Right lobe of liver (tissue), 6 donors: ENCODE measurements at places on chromosomes 11 and 22. TPM values are rescaled to one million over a fixed set of nuclear protein-coding genes. Genes with fewer than 3 reads are reported as not detected.

GRCh38 chr11:75652936-75653335 is 15.9 kb downstream of the MAP6 start:
- no peak for DNase-seq
- H3K27me3 ChIP-seq, result no peaks in the 10 kb centered on the region
- H3K36me3 ChIP-seq, result no peaks in the 10 kb centered on the region
- no peaks in the 10 kb centered on the region for H3K4me1 ChIP-seq
- H3K4me3 ChIP-seq, result no peak overlapping the region
- H3K27ac ChIP-seq, result no peak overlapping the region

DNA sequence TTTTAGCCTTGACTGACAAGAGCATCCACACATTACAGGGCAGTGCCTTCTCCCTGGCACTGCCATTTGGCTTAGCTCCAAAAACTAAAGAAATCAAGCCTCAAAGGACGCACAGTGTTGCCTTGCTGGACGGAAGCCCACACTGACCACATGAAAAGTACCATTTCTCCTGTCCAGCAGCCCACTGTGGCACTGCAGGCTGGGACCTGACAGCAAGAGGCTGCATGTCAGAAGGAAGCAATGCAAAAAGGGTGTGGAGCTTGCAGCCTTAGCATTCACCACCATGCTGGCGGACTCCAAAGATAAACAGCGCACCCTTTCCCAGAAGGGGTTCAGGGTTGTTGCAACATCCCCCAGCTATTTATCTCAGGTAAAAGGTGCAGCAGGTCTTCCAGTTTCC is 109.3 kb upstream of the BMAL1 start:
- no peaks in the 10 kb centered on the region for H3K27me3 ChIP-seq
- no peaks in the 10 kb centered on the region for H3K36me3 ChIP-seq
- no peak for DNase-seq
- no peak overlapping the region for H3K27ac ChIP-seq

The CPSF7 gene
- total RNA-seq, result 52.0 TPM

The GRIK4 gene
- 0.07 TPM for total RNA-seq

GRCh38 chr11:17476317-17477083 is at the start of gene ABCC8:
Gene ABCC8, minus strand, starts transcription at chr11:17476845. Its CDS starts 69 bp downstream, at chr11:17476776.
- DNase-seq, result no peak
- no peak within 1 kb of the TSS for H3K4me3 ChIP-seq
- H3K4me1 ChIP-seq, result no peaks in the 10 kb centered on the region
- no peaks in the 10 kb centered on the region for H3K36me3 ChIP-seq
- no peak within 1 kb of the TSS for H3K27ac ChIP-seq
- H3K27me3 ChIP-seq, result no peaks in the 10 kb centered on the region

The GALNT18 gene
- 11.4 TPM for total RNA-seq

DNA sequence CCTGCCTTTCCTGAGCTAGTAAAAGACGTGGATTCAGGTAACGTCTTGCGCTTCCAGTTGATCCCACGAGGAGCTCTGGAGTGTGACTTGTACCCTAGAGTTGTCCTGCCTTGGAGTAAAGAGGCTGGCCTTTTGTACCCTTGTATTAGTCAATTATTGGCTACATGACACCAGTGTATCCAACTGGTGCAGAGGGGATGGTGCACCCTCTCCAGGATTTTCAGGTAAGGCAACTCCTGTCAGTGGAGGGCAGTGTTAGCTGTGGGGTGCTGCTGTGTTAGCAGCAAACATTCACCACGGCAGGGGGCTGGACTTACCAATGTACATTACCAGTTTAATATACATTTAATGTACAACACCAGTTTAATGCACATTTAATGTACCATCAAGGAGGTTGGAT is 233.5 kb downstream of the MIAT start:
- no peaks in the 10 kb centered on the region for H3K36me3 ChIP-seq
- H3K4me1 ChIP-seq, result no peaks in the 10 kb centered on the region
- H3K27me3 ChIP-seq, result no peaks in the 10 kb centered on the region
- H3K4me3 ChIP-seq, result no peak overlapping the region
- no peak overlapping the region for H3K27ac ChIP-seq

GRCh38 chr11:102685338-102685737 is 20.2 kb downstream of the MMP27 start:
- H3K27me3 ChIP-seq, result no peaks in the 10 kb centered on the region
- H3K4me3 ChIP-seq, result no peak overlapping the region
- DNase-seq, result no peak
- no peaks in the 10 kb centered on the region for H3K4me1 ChIP-seq

DNA sequence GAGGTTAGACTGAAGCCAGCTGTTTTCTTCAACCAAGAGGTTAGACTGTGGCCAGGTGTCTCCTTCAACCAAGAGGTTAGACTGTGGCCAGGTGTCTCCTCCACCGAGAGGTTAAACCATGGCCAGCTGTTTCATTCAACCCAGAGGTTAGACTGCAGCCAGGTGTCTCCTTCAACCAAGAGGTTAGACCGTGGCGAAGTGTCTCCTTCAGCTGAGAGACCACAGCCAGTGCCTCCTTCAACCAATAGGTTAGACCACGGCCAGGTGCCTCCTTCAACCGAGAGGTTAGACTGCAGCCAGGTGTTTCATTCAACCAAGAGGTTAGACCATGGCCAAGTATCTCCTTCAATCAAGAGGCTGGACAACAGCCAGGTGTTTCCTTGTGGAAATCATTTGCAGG is 498.1 kb downstream of the TBC1D22A start:
- H3K27me3 ChIP-seq, result no peaks in the 10 kb centered on the region
- H3K36me3 ChIP-seq, result no peaks in the 10 kb centered on the region
- no peak overlapping the region for H3K4me3 ChIP-seq
- H3K4me1 ChIP-seq, result no peaks in the 10 kb centered on the region

DNA sequence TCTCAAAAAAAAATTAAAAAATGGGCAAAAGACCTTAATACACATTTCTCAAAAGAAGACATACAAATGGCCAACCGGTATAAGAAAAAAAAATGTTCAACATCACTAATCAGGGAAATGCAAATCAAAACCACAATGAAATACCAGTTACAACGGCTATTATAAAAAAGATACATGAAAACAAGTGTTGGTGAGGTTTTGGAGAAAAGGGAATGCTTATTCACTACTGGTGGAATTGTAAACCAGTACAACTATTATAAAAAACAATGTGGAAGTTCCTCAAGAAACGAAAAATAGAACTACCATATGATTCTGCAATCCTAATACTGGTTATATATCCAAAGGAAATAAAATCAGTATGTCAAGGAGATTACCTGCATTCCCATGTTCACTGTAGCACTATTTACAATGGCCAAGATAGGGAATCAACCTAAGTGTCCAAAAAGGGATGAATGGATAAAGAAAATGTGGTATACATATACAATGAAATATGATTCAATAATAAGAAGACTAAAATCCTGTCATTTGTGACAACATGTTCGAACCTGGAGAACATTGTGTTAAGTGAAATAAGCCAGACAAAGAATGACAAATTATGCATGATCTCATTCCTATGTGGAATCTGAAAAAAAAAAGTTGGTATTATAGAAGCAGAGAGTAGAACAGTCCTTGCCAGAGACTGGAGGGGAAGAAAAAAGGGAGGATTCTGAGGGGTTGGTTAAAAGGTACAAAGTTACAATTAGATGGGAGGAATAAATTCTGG is 256.9 kb upstream of the PITPNB start:
- no peaks in the 10 kb centered on the region for H3K27me3 ChIP-seq
- H3K36me3 ChIP-seq, result no peaks in the 10 kb centered on the region
- no peaks in the 10 kb centered on the region for H3K4me1 ChIP-seq
- H3K4me3 ChIP-seq, result no peak overlapping the region

DNA sequence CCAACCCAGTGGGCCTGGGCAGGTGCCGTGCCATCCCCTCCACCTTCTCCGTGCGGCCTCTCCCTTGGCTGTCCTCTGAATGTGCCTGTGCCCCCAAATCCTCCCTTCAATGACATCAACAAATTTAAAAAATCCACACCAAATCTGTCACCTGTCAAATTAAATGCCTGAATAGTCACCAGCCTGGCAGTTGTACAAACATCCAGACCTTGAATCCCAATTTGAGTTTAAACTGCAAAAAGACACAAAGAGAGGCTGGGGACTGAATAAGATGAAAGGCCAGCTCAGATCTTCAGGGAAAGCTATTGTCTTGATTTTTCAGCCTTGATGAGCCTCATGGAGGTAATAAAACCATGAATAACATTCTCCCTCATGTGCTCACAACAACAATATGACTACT is 194.7 kb downstream of the KIRREL3 start:
- DNase-seq, result no peak
- H3K4me1 ChIP-seq, result no peaks in the 10 kb centered on the region
- H3K4me3 ChIP-seq, result no peak overlapping the region
- H3K27ac ChIP-seq, result no peak overlapping the region

The PRG3 gene
- total RNA-seq, result not detected

GRCh38 chr11:127993788-127994187 is 593.6 kb downstream of the ETS1 start:
- H3K27ac ChIP-seq, result no peak overlapping the region
- H3K36me3 ChIP-seq, result no peaks in the 10 kb centered on the region

- DNase-seq, result peak; percentile 59
- H3K27ac ChIP-seq, result peak overlapping the region; percentile 60
- no peak overlapping the region for H3K4me3 ChIP-seq
Observed at GRCh38 chr11:34309965-34310364, 47.8 kb downstream of the ABTB2 start.

The CNTF gene
- total RNA-seq, result 0.74 TPM

The PRR33 gene
- total RNA-seq, result not detected

GRCh38 chr22:44184006-44184405 is 3.3 kb downstream of the PARVG start:
- DNase-seq, result no peak
- no peak overlapping the region for H3K27ac ChIP-seq
- H3K4me1 ChIP-seq, result no peaks in the 10 kb centered on the region
- H3K4me3 ChIP-seq, result no peak overlapping the region
- no peaks in the 10 kb centered on the region for H3K36me3 ChIP-seq

- no peaks in the 10 kb centered on the region for H3K36me3 ChIP-seq
- H3K4me3 ChIP-seq, result no peak overlapping the region
- DNase-seq, result no peak
- H3K27ac ChIP-seq, result no peak overlapping the region
- H3K4me1 ChIP-seq, result no peaks in the 10 kb centered on the region
- H3K27me3 ChIP-seq, result no peaks in the 10 kb centered on the region
Observed at GRCh38 chr11:88308576-88308975, 29.0 kb downstream of the CTSC start.

DNA sequence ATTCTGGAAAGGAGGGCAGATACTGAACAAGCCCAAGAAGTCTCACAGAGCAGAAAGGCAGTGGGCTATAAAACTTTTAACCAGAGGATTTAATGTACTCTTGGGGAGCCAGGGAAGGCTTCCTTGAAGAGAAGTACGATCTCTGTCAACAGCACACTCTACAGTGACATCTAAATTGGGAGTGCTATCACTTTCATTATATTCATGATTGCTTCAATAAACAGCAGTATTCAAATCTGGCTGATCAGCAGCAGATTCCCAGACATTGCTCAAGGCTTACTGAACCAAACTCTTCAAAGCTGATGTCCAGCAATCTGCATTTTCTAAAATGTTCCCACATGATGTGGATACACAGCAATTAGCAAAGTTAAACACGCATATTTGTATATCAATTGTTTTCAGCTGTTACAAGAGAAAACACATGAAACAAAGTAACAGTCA is 44.2 kb downstream of the SYTL2 start:
- no peak overlapping the region for H3K27ac ChIP-seq
- H3K36me3 ChIP-seq, result no peaks in the 10 kb centered on the region
- no peaks in the 10 kb centered on the region for H3K4me1 ChIP-seq
- DNase-seq, result no peak
- H3K4me3 ChIP-seq, result no peak overlapping the region

GRCh38 chr11:117807482-117808327 is 10.7 kb upstream of the DSCAML1 start:
- no peaks in the 10 kb centered on the region for H3K27me3 ChIP-seq
- H3K27ac ChIP-seq, result no peak overlapping the region
- H3K36me3 ChIP-seq, result no peaks in the 10 kb centered on the region

The CHRM1 gene
- total RNA-seq, result not detected

The NRXN2 gene
- 1.8 TPM for total RNA-seq

DNA sequence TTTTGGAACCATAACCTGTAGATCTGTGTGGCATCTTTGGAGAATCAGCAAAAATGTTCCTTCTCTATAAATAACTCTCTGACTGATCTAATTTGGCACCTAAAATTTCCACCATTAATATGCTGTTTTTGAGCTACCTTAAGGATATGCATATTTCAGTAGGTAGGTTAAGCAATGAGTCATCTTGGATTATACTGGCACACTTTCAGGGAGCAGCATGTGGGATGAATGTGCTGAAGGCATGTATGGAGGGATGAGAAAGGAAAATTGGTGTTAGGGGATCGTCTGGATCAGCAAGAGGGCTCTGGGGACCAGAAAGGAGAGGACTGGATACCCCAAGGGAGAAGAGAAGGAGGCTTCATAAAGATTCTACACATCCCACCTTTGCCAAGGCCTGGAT is 44.6 kb upstream of the ELF5 start:
- no peak for DNase-seq
- H3K36me3 ChIP-seq, result no peaks in the 10 kb centered on the region
- no peak overlapping the region for H3K4me3 ChIP-seq
- no peaks in the 10 kb centered on the region for H3K27me3 ChIP-seq

DNA sequence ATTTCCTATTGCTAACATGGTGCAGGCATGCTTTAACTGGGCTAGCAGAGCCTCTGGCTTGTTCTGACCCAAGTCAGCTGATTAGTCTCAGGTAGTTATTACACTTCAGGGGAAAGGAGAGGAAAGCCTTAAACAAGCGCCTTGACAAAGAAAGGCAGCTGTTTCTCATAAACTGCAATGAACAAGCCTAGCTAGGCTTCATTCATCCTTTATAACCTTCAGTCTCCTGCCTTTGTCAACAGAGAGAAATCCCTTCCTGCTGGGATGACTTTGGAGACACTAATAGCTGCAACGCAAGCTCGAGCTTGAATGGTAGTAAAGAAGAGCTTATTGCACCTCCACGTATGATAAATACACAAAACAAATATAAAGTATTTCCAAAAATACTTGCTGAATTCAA is 68.4 kb downstream of the CCDC34 start:
- no peaks in the 10 kb centered on the region for H3K4me1 ChIP-seq
- no peak for DNase-seq
- H3K36me3 ChIP-seq, result no peaks in the 10 kb centered on the region

The CNGA4 gene
- not detected for total RNA-seq

GRCh38 chr11:12749442-12749841 is 75.2 kb downstream of the TEAD1 start:
- H3K4me3 ChIP-seq, result no peak overlapping the region
- no peaks in the 10 kb centered on the region for H3K4me1 ChIP-seq
- no peaks in the 10 kb centered on the region for H3K27me3 ChIP-seq
- H3K36me3 ChIP-seq, result no peaks in the 10 kb centered on the region

The C22orf31 gene
- not detected for total RNA-seq

- H3K27ac ChIP-seq, result no peak overlapping the region
- H3K4me1 ChIP-seq, result no peaks in the 10 kb centered on the region
- peaks cover 13% of the 10 kb centered on the region for H3K27me3 ChIP-seq
- H3K4me3 ChIP-seq, result no peak overlapping the region
- DNase-seq, result no peak
Observed at GRCh38 chr11:20155683-20156279, 4.5 kb downstream of the DBX1 start.

- peak overlapping the region; percentile 94 for H3K27ac ChIP-seq
- no peaks in the 10 kb centered on the region for H3K27me3 ChIP-seq
- no peak overlapping the region for H3K4me3 ChIP-seq
- no peaks in the 10 kb centered on the region for H3K36me3 ChIP-seq
Observed at GRCh38 chr11:65489706-65490320, 9.0 kb upstream of the MALAT1 start.

The OR51M1 gene
- not detected for total RNA-seq
